ENCODE measurements at places on chromosomes 13 and 19. TPM values are rescaled to one million over a fixed set of nuclear protein-coding genes. Genes with fewer than 3 reads are reported as not detected.

The PTGER1 gene
- total RNA-seq: 3.6 TPM

The SYNGR4 gene
- total RNA-seq: 0.78 TPM

The ZNF570 gene
- total RNA-seq: 0.99 TPM

The ZNF799 gene
- 4.6 TPM for total RNA-seq

The EFNB2 gene
- 6.7 TPM for total RNA-seq

The TSSK6 gene
- total RNA-seq: 2.1 TPM

The TIMM29 gene
- total RNA-seq: 34.6 TPM

The CEBPA gene
- total RNA-seq: 12.5 TPM

DNA sequence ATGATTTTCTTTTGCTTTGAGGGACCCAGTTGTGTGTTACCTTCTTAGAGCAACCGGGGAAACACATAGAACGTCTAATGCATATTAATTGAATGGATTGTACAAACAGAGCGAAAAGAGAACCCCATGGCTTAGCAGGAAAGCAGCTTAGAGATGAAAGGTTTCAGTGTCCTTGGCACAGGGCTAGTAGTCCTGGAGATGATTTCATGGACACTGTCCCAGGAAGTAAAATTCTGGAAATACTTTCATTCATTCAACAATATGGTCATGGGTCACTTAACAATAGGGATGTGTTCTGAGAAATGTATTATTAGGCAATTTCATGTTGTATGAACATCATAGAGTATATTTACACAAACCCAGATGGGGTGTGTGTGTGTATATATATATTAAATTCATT is 9.7 kb upstream of the FUT2 start:
- no peak for DNase-seq

- peak; percentile 67 for DNase-seq
Observed at GRCh38 chr19:535017-535835, 3.7 kb downstream of the CDC34 start.

DNA sequence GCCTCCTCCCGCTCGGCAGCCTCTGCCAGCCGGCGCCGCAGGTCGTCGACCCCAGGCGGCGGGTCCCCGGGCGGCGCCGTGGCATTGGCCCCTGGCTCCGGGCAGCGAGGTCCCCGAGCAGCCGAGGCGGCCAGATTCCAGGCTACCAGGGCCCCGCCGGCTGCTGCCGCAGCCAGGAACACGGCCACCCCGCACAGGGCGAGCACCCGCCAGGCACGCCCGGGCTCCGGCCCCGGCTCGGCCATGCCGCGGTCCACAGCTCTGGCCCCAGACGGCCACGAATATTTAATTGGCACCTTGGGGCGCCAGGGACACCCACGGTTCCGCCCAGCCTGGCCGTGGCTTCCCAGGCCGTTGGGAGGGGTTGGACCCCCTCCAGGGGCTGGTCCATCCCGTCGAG is at the start of gene CCDC194:
TSS of gene CCDC194 (minus strand) at position 283 of the 400 bp plus-strand sequence. CDS start at position 245, 38 bp downstream.
- DNase-seq: no peak

DNA sequence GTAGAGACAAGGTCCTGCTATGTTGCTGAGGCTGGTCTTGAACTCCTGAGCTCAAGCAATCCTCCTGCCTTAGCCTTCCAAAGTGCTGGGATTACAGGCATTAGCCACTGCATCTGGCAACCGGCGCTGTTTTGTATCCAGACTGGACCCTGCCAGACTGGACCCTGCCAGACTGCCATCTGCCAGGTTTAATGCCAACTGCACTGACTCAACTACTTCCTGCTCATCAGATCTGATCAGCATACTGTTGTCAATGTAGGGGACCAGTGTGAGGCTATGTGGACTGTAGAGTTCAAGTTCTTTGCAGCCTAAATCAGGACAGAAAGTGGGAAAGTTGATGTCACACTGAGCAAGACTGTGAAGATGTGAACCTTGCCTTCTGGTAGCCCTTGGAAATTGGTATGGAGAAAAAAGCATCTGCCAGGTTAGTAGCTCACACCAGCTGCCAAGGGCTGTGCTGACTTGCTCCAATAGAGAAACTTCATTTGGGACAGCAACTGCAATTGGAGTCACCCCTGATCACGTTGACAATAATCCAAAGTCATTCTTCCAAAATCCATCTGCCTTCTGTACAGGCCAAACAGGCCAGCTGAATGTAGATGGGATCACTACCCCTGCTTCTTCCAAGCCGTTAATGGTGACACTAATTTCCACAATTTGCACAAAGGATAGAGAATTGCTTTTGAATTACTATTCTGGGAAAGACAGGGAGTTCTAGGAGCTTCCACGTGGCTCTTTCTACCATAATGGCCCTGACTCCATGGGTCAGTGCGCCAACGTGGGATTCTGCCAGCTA is 36.8 kb upstream of the ATP1A3 start:
- no peak for DNase-seq

DNA sequence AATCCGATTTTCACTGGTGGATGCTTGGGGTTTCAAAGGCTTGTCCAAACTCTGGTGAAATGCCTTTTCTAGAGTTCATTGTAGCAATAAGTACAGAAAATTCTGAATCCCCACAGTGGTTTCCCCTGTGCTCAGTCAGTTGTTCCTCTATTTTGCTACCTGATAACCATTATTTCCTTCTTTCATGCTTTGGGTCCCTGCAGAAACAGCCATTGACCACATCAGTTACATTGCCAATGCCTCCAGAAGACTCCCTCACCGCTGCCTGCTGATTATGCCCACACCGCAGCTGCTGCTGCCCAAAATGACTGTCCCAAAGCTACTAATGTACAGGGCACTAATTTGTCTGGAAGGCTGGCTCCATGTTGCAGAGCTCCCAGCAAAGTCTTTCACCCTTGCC is 517.3 kb downstream of the KLF12 start:
- DNase-seq: no peak

DNA sequence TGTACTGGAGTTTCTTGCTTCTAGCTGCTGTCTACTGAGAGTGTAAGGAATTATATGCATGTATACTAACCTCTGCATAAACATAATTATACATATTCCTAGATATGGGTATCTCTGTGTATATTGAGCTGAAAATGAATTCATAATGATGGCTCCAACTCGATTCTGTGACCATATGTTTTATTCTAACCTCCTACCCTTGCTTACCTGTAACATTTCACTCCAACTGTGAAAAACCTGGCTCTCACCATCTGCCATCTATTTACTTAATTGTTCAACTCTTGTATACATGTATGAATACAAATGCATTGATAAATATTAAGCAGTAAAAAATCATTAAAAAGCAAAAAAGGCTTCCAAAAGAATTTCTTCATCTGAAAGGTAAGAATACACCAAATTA is 1729.5 kb upstream of the SPRY2 start:
- no peak for DNase-seq

- peak; percentile 35 for DNase-seq
Observed at GRCh38 chr19:33133438-33134031, 1.6 kb downstream of the WDR88 start.

- no peak for DNase-seq
Observed at GRCh38 chr13:41520660-41521630, 63.6 kb downstream of the RGCC start.

DNA sequence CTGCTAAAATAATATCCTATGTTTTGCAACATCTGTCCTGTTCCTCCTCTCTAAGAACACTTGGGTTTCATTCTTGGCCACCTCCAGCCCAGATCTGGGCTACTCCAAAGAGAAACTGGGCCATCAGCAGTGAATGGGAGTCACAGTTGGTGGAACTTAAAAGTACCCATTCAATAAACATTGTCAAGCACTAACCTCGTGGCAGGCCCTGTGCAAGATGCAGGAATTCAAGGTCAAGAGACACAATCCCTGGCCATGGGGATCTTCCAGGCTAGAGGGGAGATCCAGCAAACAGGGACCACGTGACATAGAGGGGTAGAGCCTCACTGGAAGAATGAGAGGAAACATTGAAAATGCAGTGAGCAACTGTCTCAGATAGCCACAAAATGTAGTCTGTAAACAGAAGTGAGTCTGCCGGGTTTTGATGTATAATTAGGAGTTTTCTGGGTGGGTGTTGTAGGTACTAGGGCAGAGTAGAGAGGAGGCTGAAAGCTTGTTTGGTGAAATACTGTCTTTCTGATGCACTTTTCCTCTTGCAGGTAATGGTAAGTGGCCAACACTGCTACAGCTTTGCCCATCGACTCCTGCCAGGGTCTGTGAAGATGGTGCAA is 14.8 kb upstream of the EID2 start:
- DNase-seq: no peak

DNA sequence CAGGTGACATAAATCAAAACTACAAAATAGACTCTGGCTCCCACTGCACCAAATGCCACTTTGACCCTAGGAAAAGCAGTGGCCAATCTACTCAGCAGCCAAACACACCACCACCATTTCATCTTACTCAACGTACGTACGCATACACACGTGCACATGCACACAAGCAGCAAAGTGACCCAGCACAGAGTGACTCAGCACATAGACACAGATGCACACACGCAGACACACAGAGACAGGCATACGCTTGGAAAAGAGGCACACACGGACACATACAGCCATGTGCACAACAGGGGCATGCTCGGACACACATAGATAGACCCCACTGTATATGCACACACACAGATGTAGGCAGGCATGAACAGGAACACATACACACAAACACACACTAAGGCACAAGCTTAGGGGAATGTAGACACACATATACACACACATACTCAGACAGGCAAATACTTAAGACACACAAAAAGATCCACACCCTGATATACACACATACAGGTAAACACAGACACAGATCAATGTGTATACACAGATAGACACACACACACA is 37.3 kb downstream of the PEPD start:
- DNase-seq: no peak

DNA sequence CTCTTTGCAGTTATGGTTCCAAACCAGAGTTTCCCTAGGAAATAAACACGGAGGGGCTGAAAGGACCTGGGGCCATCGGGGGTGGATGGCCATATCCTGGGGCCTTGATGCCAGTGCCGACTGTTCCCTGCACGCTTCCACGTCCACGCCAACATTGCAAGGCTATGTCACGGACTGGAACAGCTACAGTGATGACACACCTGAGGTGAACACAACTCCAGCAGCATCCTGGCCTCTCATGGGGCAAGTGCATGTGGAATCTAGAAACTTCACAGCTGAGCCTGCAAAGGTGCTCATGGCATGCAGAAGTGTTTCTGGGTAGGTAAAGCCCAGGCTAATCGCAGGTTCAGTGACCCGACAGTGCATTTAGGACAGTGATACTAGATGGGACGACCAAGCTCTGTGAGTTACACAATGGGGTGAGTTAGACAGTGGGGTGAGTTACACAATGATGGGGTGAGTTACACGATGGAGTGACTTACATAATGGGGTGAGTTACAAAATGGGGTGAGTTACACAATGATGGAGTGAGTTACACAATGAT is 52.0 kb upstream of the GAS6 start:
- no peak for DNase-seq

DNA sequence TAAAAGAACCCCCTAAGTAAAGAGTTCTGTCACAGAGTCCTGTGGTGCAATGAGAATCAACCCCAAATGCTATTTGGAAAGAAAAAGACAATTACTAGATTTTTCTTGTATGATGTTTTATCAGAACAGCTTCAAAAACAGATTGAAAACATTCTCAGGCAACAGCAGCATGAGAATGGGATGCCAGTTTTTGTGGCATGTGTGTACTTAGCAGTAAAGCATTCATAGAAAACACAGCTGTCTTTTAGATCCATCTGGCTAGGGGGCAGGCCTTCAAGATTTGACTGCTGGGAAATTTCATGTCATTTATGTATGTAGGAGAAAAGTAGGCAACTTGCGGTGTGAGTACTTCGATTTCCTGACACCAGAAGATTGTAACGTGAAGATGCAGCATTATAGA is 170.5 kb upstream of the HTR2A start:
- DNase-seq: no peak

- DNase-seq: peak; percentile 63
Observed at GRCh38 chr19:42443944-42444398, 1.2 kb upstream of the CXCL17 start.

DNA sequence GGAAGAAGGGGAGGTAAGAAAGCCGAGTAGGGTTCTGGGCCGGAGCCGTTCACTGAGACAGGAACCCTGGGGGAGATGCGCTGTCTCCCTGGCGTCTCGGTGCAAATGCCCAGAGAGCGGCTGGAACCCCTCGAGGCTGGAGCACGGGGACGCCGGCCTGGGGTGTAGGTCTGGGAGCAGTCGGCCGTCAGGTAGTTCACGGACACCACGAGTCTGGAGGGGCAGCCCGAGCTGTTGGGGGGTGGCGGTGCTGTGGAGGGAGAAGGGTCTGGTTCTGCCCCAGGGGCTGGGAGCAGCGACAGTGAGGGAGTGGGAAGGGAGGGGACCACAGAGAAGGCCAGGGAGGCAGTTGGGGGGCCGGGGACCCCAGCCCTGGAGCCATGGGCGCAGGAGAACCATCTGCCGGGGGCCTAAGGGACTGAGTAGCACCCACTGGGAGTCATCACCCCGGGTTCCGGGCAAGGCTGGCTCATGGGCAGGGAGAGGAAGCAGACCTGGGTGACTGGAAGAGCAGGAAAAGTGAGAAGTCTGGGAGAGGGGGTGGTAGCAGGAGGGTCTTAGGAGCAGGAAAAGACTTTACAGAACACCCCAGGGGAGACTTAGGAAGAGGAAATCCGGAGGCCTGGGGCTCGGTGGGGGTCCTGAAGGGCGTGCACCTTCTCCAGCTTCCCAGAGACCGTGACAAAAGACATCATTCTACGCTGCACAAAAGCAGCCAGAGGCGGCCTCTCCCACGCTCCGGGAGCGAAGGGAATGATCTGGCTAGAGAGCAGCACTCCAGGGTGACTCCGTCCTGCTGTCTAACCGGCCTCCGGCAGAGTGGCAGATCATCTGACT is 173.1 kb upstream of the SOX1 start:
- DNase-seq: no peak

DNA sequence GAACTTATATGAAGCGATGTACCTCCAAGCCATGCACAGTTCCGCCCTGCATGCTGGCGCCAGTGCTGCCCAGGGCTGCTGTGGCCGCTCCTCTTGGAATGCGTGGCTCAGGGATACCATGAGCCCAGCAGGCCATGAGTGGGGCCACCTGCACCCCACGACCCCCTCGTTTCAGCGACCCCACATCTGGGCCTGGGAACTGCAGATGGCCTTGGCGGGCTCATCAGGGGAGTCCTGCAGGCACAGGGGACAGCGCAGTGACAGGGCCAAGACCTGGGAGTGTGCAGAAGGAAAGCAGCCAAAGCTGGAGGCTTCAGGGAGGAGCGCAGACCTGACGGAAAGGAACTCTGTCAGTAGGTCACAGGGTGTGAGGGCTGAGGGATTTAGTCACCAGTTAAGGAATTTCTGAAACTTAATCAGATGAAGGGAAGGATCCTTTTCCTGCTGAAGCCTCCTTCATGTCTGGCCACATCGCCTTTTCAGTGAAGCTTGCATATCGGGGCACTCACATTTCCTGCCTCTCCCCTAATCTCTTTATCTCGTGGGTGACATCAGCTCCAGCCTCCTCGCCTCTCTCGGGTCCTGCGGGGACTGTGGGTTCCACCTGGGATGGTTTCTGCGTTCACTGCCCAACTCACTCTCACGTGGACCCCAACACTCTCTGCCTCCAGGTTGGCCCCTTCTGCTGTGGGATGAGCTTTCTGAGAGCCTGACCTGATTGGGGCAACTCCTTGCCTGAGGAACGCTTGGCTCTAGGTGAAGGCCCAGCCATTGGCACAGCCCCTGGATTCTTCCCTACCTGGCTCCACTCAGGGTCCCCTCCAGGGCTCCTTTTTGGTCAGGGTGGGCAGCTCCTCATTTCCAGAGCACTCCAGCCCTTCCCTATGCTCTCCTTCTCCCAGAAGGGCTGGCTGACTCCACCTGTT is 123.5 kb downstream of the CRYL1 start:
- no peak for DNase-seq
